ENCODE measurements at places on chromosomes 2 and 18.

DNA sequence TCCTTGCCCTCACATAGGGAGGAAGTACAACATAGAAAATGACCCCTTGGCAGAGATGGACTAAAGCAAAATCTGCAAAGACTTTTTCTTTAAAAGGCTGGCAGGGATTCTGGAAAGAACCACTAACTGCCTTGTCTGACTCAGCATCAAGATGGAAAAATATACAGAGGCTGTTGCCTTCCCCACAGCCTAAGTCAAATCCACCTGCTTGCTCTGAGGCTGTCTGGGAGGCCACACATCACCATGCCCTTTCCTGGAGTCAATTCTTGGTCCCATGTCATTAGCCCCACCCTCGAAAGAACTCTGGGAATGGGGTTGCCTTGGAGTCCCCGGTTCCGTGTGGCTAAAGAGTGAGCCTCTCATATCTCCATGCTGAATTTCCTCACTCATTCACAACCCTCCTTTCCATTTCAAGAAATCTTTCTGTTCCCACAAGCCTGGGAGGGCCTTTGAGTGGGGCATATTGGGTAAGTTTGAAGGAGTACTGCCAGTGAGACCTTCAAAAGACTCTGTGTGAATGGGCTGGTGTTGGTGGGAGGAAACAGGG is 39.4 kb downstream of the BMP10 start:
- no peak for DNase-seq

- no peak for DNase-seq
Measured at GRCh38 chr2:47068981-47069627, 86.0 kb downstream of the STPG4 start.

GRCh38 chr2:197952540-197953202 is 148.3 kb downstream of the PLCL1 start:
- peak; percentile 34 for DNase-seq

- no peak for DNase-seq
Measured at GRCh38 chr2:68857202-68857845, 13.9 kb downstream of the BMP10 start.

DNA sequence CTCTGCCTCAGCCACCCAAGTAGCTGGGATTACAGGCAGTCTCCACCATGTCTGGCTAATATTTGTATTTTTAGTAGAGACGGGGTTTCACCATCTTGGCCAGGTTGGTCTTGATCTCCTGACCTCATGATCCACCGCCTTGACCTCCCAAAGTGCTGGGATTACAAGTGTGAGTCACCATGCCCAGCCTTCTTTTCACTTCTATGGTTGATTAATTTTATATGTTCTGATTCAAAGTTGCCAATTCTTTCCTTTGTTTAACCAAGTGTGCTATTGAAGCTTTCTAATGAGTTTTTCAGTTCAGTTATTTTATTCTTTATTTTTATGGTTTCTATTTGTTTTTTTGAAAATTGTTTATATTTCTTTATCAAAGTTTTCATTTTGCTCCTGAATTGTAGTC is 133.1 kb upstream of the KCNJ3 start:
- no peak for DNase-seq

GRCh38 chr2:232511336-232511890 is 8.8 kb upstream of the PRSS56 start:
- no peak for DNase-seq

DNA sequence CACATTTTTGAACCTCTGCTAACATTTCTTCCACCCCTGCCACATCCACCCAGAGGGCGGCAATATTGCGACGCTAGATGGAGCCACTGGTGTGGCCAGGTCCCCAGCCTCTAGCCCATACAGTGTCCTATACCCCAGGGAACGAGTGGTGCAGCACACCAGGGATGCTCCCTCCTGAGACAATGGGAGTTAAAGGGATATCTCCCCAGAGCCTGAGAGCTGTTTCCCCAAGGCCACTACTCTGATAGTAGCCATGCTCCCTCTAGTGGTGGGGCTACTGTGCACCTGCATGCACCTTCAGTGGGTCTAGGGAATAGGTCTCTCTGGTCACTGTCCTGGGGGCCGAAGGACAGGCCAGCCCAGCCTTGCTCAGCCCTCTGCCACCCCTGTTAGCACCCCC is 336.4 kb upstream of the FSHR start:
- DNase-seq, result no peak

DNA sequence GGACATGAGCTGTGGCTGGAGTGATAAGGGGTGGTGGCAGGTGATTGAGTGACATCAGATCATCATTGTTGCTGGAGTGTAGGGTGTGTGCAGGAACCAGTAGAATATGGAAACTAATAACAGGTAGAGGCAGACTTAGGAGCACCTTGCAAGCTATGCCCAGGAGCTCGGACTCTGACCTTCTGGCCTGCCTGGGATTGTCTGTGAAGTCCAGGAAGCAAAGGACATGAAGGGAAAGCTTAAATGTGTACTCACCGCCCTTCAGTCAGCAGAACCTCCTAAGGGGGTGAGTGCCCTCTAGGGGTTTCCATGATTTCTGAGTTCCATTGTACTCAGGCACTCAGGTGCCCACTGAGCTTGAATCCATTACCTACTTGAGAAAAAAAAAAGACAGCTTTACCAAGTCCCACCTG is 104.2 kb downstream of the CRIM1 start:
- no peak for DNase-seq

DNA sequence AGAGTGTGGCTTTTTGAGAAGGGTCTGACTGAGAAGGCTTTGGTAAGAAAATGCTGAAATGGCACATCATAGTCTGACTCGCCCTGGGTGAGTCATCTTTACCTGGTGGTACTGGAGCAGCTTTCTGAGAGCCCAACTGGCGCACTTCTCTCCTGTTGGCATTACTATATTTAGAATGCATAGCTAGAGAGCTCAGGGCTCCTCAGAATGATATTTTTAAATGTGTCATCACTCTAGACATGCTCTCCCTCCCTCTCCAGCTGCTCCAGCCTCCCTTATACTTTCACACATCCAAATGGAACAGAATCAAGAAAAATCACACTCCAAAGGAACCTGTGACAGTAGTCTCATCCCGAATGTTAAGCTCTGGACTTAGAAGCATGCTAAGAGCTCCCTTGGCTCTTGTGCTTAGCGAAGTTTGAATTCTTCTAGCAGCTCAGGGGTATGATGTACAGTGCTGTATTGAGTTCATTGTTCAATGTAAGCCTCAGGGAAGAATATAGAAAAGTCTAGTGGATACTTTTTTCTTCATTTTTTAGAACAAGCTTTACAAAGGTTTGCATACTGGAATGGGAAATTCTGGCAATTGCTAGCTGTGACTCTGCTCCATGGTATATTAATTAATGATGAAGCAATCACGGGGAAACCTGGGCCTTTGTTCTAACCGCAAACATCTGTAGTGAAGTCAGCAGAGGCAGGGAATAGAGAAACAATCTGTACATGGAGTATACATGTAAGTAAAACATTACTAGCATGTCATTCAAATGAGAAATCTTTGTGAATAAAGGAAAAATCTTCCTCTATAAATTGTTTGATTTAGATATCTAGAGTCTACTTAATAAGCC is 751.2 kb upstream of the NRXN1 start:
- DNase-seq, result no peak

DNA sequence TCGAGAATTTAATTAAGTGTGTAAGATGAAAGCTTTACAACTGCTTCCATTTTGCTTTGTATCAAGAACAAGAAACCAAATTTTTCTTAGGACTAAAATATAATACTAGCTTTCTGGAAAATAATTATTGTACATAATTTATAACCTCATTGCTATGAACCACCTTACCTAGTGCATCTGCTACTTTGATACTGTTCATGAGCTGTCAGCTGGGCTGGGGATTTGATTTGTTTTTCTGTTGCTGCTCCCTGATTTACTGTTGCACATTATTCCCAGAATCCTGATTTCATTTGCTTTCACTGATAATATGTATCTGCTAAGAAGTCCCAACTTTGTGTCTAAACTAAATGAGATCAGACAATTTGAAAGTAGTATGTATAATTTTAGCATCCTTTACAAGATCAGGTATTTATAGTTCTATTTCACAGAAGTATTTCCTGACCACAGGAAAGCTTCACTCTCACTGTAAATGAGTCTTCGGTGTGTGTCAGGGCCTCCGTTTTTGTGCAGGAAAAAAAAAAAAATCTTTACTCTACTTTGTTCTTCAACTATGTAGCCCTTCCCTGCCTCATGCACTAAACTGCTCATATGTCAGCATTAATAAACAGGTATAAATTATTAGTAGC is 105.6 kb upstream of the CCDC150 start:
- no peak for DNase-seq

- DNase-seq, result no peak
Measured at GRCh38 chr2:237858294-237859081, 935 bp upstream of the RAMP1 start.

DNA sequence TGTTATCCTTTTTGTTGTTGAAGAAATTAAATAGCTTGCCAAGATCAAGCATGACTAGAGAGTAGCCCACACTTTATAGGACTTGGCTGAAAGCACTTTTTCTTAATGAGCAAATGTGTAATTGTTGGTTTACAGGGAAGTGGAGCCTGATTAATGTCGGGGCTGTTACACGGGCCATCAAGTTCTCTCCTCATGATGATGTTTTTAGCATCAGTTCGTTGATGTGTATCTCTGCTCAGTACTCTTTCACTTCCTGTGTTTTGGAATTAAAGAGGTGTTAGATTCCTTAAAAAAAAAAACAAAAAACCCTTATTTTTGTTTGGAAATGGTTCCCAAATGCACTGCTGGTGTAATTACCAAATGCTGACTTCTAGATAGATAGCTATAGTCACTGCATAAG is 114.2 kb downstream of the PTPRM start:
- DNase-seq, result no peak

GRCh38 chr2:47631792-47632398 is 151.1 kb upstream of the MSH6 start:
- DNase-seq, result no peak

- DNase-seq, result no peak
Measured at GRCh38 chr2:5285061-5285460, 407.1 kb upstream of the SOX11 start.

DNA sequence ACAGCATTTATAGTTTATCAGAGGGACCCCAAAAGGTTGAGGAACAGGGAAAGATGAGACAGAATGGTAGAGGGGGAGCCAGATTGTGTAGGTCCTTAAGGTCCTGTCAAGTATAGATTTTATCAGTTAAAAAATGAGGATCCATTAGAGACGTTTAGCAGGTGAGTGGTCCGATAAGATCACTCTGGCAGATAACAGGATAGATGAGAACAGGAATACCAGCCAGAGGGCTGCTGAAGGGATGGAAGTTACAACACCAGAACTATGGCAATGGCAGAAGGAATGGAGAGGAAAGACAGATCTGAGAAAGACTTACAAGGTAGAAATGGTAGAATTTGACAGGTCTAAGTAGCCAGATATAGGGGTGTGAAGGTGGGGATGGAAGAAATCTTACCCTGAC is 141.7 kb downstream of the CDH20 start:
- DNase-seq, result no peak

DNA sequence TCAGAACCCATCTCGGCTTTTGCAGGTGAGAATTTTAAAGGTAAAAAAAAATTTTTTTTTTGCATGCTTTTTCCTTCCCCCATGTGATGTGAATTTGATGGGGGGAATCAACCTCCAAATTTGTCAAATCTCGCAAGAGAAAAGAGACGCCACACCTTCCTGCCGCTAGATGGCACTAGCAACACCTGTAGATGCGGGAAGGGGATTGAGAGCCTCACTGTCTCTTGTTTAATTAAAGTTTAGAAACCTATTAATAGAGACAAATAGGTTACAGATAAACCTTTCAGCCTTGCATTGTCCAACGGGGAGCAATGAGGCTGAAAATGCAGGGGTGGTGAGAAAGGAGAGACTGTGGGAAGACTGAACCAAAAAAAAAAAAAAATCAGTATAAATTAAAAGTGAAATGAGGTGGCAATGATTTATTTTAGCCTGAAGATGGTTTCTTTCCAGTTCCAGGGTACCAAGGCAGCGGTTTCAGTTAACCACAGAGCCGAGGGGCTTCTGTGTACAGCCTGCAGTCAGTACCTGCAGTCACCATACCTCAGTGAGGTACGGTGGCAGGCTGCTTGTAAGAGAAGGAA is 84.6 kb downstream of the NRP2 start:
- DNase-seq, result peak; percentile 43

- no peak for DNase-seq
Measured at GRCh38 chr2:43905871-43906270, 67.1 kb downstream of the ABCG8 start.

- DNase-seq, result no peak
Measured at GRCh38 chr2:179237209-179237946, 27.3 kb downstream of the SESTD1 start.

DNA sequence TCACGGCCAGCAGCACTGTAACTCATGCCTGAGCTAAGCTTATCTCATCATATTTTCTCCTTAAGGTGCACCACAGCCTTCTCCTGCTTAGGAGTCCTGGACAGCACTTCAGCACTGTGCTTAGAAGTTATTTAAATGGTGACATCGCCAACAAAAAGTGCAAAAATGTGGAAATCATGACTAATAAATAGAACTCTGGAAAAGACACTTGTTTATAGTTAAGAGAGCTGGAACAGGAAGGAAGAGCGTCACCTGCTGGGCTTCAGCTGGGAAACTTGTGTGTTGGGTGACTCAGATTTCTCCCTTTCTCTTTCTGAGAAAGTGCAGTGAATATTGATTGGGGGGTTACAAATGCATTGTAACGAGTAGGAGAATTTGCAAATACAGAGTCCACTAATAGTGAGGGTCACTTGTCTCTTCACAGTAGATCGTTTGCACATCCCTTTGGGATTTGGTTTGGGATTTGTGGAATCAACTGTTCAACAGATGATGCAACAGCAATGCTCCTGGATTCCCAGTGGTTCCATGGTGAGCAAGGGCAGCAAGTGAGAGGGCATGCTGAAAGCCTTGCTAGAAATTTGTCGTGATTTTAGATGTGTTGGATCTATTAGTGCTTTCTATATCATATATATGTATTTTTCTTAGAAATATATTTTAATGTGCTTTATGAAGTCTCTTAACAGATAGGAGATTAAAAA is 84.2 kb downstream of the DOK6 start:
- no peak for DNase-seq

- DNase-seq, result no peak
Measured at GRCh38 chr2:42928161-42928691, 135.8 kb upstream of the HAAO start.

GRCh38 chr18:248053-248452 is 19.8 kb downstream of the THOC1 start:
- DNase-seq, result no peak

GRCh38 chr2:62467100-62467474 is 38.9 kb downstream of the TMEM17 start:
- DNase-seq, result no peak

DNA sequence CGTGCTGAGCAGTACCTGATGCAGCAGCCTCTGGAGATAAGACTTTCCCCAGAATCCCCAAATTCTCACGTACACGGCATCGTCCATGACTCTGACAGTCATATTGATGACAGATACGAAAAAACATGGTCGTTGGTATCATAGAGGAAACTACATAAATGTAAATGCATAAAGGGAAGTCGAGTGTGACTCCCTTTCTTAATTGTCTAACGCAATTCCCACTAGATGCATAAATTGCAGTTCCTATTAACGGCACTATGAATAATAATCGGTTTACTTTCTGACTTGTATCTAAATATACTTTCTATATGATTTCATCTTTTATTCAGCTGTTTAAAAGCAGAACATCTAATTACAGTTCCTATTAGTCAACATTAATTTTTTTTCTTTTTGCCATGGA is 322.6 kb upstream of the REV1 start:
- no peak for DNase-seq

- DNase-seq, result no peak
Measured at GRCh38 chr2:148896136-148896535, 21.1 kb downstream of the KIF5C start.

All from stimulated activated CD4-positive, alpha-beta T cell treated with anti-CD3 and anti-CD28 coated beads, Interleukin-12 subunit alpha, Interleukin-12 subunit beta, amount 100 ng/mL, for 48 hours (primary cell).